ENCODE measurements at places on chromosomes 11 and 22. TPM values are rescaled to one million over a fixed set of nuclear protein-coding genes. Genes with fewer than 3 reads are reported as not detected.

Gene OR2AT4
- total RNA-seq: not detected

Gene C11orf58
- total RNA-seq: 144 TPM

Gene ZNRF3
- 7.2 TPM for total RNA-seq

Gene CSNK2A3
- total RNA-seq: 3.8 TPM

Gene RPS19BP1
- total RNA-seq: 53.2 TPM

Gene ZDHHC13
- 80.3 TPM for total RNA-seq

Gene ISX
- not detected for total RNA-seq

Gene TESMIN
- total RNA-seq: 7.5 TPM

Gene SMDT1
- total RNA-seq: 5.0 TPM
